ENCODE measurements at places on chromosomes 5 and 9.

- no peak for DNase-seq
These were observed 62.2 kb downstream of the RNF38 start for GRCh38 chr9:36337865-36338264.

DNA sequence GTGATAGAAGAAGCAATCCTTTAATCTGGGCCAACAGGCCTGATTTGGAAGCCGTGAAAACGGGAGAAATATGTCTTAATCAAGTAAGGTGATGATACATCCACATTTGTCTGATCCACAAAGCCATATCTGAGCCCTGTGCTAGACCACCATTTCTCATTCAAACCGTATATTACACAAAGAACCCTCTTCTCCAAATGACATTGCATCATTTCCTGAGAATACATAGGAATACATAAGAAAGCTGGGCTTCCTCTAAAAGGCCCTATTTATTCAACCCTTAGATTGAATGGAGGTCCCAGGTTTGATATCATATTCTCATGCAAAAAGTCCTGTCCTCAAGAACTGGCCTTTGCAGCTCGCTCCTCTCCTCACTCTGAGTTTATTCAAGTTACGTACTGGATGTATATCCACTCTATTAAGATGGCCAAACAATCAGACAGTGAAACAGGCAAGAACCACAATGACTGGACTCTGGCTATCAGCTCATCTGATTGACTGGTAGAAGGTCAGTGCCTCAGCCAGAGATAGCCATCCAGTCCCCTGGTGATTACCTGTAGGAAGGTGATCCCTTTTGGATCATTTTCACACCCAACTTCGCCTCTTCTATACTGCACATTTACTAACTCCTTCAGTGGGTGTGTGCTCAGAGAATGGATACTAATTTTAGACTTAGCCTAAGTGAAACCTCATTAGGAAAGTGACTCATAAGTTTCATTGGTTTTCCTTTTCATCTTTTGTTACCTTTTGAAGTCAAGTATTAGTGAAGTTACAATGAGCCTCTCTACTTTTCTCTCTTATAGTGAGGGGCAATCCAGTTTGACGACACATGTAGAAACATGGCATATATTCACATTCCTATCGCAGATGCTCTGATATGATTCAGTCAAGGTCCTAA, 167.6 kb upstream of the WWC1 start:
- DNase-seq = no peak

GRCh38 chr5:95818181-95819147, 4.1 kb downstream of the GLRX start:
- DNase-seq = no peak

DNA sequence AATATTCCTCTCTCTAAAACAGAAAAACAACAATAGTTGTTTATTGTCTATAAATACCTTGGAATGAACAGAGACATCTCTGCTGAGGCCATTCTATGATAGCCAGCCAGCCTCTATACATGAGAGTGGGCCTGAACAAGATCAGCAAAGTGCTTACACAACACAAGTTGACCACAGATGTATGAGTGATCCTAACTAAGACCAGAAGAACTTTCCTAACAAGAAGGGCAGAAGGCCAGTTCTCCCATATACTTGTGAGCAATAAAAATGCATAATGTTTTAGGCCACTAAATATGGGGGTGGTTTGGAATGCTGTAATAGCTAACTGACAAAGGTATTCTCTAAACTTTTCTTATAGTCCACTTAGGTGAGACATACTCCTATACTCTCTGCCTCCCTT, 345.7 kb downstream of the SPATA31D1 start:
- no peak for DNase-seq

DNA sequence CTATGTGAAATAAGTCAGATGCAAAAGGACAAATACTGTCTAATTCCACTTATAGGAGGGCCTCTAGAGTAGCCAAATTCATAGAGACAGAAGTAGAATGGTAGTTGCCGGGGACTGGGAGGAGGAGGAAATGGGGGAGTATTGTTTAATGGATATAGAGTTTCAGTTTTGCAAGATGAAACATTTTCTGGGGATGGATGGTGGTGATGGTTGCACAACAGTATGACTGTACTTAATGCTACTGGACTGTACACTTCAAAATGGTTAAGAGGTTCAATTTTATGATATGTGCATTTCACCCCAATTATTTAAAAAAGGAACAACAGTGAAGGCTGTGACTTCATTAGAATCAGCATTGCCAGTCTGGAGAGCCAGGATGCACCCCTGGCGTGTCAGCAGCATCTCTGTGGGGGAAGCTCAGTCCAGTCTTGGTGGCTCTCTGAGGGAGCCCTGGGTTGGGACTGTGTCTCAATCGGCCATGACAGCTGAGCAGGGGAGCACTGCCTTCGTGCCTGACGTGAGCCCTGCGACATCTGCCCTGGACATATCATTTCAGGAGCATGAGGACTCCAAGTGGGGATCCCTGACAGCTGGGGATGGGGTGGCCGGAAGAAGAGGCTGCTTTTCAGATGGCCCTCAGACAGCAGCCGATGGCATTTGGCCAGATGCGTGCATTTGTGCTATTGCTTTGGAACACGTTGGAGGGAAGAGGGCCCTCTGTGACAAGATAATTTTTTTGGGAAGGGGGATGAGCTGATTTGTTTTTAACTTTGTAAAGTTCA, 130.8 kb upstream of the STC2 start:
- peak; percentile 33 for DNase-seq

GRCh38 chr5:149767281-149767550, 37.1 kb downstream of the PPARGC1B start:
- DNase-seq = no peak

- DNase-seq = no peak
These were observed 5.2 kb downstream of the SLC31A2 start for GRCh38 chr9:113155911-113156588.

DNA sequence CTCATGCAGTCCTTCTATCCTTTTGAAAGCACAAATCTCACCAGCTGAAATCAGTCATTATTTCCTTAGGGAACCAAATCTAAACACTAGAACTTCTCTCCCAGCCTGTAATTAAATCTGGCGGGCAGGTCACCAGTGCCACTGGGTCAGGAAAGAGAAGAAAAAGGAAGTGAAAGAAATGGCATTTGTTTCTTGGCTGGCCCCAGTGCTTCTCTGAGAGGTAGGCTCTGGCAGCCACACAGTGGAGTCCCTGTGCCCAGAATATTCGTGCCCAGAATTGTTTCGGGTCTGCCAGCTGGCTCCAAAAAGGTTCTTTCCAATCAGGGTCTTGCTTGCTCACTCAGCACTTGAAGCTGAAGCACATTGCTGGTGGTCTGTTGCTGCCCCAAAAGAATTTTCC, 133.9 kb upstream of the MTAP start:
- DNase-seq = no peak

GRCh38 chr5:7910738-7911428, 41.9 kb downstream of the MTRR start:
- DNase-seq = no peak

- DNase-seq = peak; percentile 51
These were observed 4.9 kb downstream of the NKX2-5 start for GRCh38 chr5:173229966-173230689.

DNA sequence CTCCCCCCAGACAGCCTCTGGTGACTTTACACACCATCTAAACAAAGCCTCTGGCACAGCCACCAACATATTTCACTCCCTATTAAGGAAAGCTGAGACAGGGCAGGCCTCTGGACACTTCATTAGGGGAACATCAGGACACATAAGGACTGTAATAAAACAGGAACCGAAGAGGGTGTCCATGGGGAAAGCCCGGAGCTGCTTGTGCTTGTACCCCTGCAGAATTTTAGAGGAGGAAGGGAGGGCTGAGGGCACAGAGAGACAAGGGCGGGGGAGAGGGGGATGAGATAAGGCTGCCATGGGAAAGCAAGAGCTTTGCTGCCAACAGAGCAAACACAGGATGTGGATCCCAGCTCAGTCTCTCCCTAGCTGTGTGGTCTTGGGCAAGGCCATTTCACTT, 138.4 kb downstream of the ASTN2 start:
- no peak for DNase-seq

GRCh38 chr9:85212887-85213286, 528.9 kb downstream of the AGTPBP1 start:
- DNase-seq = no peak

- no peak for DNase-seq
These were observed 118.9 kb downstream of the LHX2 start for GRCh38 chr9:124130277-124131075.

DNA sequence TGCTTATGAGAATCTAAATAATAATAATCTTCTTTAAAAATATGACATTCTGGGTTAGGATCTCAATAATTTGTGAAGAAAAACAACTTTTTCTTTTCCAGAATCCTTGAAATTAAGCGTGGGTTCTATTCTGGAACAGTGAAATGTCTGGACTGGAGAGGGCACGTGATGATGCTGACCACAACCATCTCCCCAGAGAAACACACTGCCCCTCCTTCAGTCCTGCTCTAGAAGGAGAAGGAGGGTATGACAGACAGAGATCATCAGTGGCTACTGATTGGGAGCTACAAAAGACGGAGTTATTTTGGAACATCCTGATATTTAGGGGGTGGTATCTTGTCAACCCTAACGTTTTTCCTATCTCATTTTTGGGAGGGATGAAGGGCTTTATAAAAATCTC, 40.2 kb downstream of the MEF2C start:
- DNase-seq = no peak

GRCh38 chr9:129036923-129037766, 719 bp downstream of the MIGA2 start:
- DNase-seq = no peak

DNA sequence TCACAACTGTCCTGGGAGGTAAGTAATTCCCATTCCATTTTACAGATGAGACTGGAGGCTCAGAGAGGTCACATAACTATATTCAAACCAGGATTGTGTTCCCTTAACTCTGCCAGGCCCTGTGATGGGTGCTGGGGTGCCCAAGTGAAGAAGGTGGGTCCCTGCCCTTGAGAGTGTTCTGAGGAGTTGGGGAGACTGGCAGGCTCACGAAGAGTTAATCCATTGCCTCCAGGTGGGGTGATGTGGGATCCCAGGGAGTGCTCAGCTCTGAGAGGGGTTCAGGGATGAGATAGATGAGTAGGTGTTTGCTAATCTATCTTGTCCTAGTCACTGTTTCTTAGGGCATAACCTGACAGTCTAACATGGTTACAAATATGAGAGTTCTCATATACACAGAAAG, 36.7 kb downstream of the GSN start:
- DNase-seq = no peak

GRCh38 chr9:86368871-86369521, 14.8 kb upstream of the TUT7 start:
- no peak for DNase-seq

- DNase-seq = no peak
These were observed 158.6 kb downstream of the ICE1 start for GRCh38 chr5:5581080-5581479.

DNA sequence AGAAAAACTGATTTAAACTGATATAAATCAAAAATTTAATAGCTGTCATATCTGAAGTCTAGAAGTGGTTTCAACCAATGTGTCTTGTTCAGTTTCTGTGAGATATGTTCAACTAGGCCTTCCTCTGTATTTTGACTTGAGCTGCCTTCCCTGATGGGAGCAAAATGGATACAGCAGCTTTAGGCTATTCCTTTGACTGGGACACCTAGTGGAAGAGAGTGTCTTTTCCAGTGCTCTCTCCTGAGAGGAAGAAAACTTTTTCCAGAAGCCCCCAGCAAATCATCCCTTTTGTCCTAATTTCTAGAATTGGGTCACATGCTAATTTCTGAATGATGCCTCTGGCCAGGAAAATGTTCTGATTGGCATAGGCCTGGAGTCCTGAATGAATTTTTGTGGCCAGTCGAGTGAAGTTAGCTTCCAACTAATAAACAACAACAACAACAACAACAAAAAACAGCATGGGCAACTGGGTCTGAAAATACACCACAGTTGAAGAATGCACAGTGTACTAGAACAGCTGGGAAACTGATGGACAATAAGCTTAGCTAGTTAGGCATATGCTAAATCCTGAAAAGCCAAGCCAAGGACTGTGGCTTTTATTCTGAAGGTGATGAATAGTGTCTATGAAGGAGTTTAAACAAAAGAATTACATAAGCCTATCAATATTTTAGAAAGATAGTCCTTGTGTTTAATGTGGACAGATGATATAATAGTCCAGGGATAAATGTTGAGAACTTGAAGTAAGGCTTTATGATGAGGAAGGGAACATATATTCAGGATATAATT, 125.7 kb downstream of the FBN2 start:
- DNase-seq = no peak

DNA sequence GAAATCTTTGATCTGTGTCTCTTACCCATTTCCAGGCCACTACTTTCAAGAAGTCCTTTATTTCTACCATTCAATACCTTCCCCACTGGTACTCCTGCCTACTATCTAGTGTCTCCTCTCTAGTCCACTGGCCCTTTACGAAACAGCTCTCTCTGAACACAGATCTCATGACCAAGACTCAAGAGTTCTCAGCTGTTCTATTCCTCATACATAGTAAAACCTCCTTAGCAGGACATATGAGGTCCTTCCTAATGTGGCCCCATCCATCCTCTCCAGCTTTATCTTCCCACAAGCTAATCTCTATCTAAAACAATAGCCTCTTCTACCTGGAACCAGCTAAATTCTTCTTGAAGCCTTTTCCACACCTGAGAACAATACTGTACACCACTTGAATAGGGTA, 2.6 kb downstream of the TEX10 start:
- DNase-seq = no peak

DNA sequence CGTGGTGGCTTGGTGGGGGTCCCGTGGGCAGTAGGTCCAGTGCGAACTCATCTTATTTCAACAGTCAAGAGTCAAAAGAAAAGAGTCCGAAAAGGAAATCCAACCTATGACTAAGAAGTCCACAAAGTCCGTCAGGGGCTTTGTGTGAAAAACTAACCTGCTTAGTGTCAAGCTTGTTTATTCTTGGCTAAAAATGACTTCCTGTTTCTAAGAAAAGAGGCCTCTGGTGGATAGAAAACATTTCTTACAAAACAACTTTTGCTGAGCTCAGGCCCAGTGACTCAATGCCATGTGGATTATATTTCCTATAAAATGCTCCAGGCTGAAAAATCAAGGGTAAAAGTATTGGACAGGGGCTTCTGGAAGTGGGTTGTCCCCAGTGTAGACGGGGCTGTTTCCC, 105.9 kb downstream of the GADD45G start:
- no peak for DNase-seq

DNA sequence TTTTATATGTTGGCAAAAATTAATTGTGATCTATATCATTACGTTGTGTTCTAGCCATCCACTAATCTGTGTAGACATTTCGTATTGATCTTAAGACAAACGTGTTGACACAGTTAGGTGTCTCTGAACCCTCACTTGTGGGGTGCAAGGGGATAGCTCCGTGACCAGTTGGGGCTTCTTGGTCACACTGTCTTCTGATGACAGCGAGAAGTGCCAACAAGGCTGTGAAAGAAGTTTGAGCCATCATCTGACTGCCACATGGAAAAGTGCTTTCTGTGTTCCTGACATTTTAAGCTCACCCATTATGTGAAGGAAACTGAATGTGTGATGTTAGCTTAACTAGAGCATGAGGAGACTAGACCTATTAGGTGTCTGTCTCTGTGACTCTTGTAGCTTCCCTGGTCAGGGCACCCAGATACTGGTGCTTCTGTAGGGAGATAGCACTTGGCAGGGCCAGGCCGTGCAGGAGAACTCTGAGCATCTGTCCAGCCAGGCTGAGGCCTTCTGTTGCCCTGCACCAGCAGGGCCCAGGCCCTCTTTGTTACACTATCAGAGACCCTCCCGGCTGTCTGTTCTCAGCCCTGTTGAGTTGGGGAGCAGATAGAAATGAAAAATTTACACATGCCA, 52.8 kb upstream of the PHF2 start:
- peak; percentile 65 for DNase-seq

GRCh38 chr5:127870914-127871313, 167.7 kb downstream of the CCDC192 start:
- DNase-seq = peak; percentile 86

- no peak for DNase-seq
These were observed at the start of gene GPX8 for GRCh38 chr5:55159763-55160492. GPX8 (plus strand) TSS chr5:55160171; CDS start chr5:55160193, 22 bp downstream.

- DNase-seq = no peak
These were observed at the start of gene CARD19 for GRCh38 chr9:93096131-93096802. CARD19 (plus strand) TSS chr9:93096217; CDS start chr9:93096346, 129 bp downstream.

Measured in left ventricle myocardium superior (tissue), 1 donor.